ENCODE measurements at places on chromosomes 7 and 10.

DNA sequence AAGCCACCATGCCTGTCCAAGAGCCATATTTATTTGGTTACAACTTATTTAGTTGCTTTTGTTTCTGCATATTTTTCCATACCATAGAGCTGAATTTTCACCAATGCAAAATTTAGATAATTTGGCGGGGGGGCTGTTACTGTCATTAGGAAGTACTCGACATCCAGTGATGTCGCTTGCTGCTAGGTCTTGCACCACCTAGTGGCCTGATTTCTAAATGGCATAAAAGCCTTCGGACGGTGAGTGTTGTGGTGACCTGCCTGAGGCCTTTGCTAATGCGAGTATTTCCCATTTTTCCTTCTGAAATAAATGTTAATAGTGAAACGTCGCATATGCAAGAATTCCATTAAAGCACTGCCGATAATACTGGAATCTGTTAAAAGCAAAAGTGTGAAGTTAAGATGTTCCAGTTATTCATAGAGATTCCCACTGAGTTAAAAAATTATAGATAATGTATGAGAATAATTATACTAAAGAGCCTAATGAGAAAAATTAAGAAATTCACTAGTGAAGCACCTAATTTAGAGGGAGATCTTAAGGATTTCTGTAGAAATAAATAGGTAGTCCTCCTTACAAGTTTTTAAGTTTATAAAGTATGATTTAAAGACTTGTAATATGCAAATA lies 86.1 kb upstream of the DNAJB6 start:
- peak; percentile 68 for DNase-seq

DNA sequence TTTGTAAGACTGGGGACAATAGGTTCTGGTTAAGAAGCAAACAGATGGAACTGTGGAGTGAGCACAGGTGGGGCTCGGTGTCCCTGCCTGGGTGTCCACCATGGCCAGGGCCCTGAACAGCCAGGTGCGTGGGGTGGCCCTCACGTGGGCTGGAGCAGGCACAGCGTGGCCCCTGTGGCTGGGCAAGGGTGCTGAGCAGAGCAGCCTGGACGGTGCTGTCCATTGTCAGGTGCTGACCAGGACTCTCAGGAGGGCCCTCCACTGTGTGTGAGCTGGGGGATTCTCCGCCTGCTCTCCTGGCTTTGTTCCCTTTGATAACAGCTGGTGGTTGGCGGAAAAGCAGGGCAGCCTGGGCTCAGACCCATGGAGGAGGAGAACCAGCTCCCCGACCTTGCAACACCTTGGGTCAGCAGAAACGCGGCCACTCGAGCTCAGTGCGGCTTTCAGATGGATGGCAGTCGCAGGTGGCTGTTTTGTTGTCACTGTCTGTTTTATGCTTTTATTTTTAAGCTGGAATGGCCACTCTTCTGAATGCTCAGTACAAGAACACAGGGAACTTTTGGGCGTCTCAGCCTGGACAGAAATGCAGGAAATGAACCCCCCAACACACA lies 273.9 kb upstream of the ADARB2 start:
- no peak for DNase-seq

- DNase-seq, result no peak
Measured at GRCh38 chr7:91064938-91065337, 199.3 kb upstream of the FZD1 start.

GRCh38 chr10:71396711-71397295 lies at the start of gene CDH23:
TSS of gene CDH23 (plus strand) at chr10:71396920. CDS start at chr10:71439832, 42,912 bp downstream.
- DNase-seq, result no peak

- no peak for DNase-seq
Measured at GRCh38 chr10:121965996-121966395, 9.0 kb downstream of the NSMCE4A start.

DNA sequence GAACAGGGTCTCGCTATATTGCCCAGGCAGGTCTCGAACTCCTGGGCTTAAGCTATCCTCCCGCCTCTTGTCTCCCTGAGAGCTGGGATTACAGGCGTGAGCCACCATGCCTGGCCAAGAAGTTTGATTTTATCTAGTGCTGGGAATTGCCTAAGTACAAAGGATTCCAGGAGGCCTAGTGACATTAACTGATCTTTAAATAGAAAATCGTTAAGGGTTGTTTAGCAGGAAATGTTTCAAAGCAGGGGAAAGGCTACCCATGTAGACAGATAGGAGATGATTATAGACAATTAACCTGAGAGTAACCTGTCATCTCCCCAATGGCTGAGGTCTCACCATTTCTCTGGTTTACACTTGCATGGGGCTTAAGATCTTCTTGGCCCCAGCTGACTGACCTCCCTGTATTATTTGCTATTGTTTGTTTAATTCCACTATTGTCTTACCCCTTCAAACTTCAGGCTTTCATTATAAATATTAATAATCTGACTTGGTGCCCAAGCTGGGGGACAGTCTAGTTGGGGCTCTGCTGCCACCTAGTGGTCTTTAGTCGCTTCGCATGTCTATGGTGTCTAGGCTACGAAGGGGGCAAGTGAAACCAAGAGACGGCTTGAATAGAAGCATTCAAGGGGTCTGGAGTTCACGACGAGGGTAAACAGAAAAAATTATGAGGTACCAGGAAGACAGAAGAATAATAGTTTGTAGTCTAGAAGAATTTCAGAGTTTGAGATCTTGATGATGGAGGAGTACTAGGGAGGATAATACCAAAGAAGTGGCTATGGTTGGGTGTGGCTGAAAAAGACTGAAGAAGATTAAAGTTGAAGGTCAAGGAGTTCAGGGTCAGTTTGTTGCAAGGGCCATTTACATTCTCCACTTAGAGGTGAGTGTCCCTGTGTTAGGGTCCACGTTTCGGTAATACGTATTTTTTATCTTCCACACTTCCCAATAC lies 40.4 kb upstream of the BPGM start:
- peak; percentile 80 for DNase-seq

GRCh38 chr7:105480931-105481330 lies 41.1 kb downstream of the PUS7 start:
- DNase-seq, result no peak

- DNase-seq, result no peak
Measured at GRCh38 chr7:94941844-94942632, 34.6 kb downstream of the PPP1R9A start.

GRCh38 chr7:96004578-96004977 lies 232.2 kb downstream of the DYNC1I1 start:
- no peak for DNase-seq

GRCh38 chr10:128306535-128306934 lies 180.3 kb upstream of the MKI67 start:
- no peak for DNase-seq

- no peak for DNase-seq
Measured at GRCh38 chr7:71339924-71340323, 208.0 kb downstream of the GALNT17 start.

DNA sequence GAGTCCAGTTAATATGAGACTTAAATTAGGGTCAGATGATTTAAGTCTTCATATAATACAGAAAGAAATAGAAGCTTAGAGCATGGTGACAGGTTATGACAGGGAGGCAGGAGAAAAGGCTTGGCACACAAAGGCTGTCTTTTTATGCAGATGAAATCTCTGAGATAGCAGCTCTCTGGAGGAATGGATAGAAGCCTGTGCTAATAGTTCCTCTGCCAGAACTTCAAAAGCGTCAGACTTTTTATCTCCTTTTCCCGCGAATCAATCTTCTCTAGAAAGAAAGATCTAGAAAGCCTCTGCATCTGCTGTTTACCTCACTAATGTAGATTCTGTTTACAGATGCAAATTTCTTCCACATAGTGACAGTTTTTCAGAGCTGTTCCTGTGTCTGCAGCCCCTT lies 1106.2 kb downstream of the XPNPEP1 start:
- no peak for DNase-seq

- DNase-seq, result no peak
Measured at GRCh38 chr10:45649296-45649695, 23.3 kb downstream of the ZFAND4 start.

GRCh38 chr10:122657255-122657654 lies 42.4 kb downstream of the C10orf120 start:
- no peak for DNase-seq

GRCh38 chr7:159098424-159098786 lies 46.3 kb downstream of the VIPR2 start:
- DNase-seq, result no peak

DNA sequence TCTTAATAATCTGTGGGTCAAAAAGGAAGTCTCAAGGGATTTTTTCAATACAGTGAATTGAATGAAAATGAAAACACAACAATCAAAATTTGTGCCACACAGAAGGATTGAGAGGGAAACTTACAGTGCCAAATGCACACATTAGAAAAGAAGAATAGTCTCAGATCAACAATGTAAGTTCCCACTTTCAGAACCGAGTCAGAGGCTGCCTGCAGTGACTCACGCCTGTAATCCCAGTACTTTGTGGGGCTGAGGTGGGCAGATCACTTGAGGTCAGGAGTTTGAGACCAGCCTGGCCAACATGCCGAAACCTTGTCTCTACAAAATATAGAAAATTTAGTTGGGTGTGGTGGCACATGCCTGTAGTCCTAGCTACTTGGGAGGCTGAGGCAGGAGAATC lies 12.5 kb upstream of the KEL start:
- DNase-seq, result no peak

- no peak for DNase-seq
Measured at GRCh38 chr10:132557696-132558515, 20.3 kb downstream of the INPP5A start.

GRCh38 chr7:129762387-129762969 lies 151.0 kb downstream of the NRF1 start:
- no peak for DNase-seq

- no peak for DNase-seq
Measured at GRCh38 chr10:74842301-74842954, 16.0 kb downstream of the KAT6B start.

DNA sequence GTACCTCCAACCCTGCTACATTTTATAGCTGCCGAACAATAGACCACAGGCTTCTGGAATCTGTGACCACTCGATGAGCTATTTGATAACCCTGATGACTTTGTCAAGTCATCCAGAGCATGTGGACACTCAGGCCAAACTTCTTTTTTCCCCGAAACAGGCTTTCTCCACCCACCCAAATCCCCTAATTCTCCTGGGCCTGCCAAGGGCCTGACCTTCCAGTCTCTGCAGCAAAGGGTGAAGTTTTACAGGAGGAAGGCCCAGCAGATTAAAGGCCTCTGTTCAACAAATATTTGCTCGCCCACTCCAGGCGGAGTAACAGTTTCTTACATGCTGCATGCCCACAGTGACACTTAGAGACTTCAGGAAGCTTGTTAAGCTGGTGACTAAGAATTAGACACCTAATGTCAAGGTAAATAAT lies 2.0 kb downstream of the JCAD start:
- no peak for DNase-seq

GRCh38 chr7:22868509-22868908 lies 45.9 kb upstream of the TOMM7 start:
- DNase-seq, result no peak

DNA sequence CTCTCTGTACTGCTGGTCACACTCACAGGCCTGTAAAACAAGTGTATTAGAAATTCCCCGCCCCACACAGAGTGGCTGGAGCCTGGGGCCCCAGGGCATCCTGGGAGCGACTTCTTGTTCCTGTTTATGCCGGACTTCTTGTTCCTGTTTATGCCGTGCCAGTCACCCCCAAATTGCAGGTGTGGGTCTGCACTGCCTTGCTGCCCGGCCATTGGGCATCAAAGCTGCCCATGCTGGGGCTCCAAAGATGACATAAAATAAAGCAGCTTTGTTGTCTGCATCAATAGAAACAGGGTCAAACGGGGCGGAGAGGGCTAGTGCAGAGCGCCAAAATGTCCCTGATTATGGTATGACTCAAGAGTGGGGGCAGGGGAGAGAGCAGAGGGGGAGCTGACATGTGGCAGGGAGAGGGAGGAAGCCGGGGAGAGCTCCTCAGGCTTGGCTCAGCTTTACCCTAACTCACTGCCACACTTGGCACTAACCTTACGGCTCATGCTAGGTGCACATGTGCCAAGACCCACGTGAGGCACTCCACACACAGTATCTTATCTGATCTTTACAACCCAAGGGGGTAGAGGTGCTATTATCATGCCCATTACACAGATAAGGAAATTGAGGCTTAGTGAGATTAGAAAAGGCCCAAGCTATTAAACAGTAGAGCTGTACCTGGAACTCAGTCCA lies 98.4 kb downstream of the PIP4K2A start:
- DNase-seq, result peak; percentile 74

GRCh38 chr10:70308121-70309060 lies 24.6 kb upstream of the NPFFR1 start:
- DNase-seq, result no peak

GRCh38 chr7:101502466-101503098 lies 126.5 kb downstream of the MYL10 start:
- no peak for DNase-seq

DNA sequence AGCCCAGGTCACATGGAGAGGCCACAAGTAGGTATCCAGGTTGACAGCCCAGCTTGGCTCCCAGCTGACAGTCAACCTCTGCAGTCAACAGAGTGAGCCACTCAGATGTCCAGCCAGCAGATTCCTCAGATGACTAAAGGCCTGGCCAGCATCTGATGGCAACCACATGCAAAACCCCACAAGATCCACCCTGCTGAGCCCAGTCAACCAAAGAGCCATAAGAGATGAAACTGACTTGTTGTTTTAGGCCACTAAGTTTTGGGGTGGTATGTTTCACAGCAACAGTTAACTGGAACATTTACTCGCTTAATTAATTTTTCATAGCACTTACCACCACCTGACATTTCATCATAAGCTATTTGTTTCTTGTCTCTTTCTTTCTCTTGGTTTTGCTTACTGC lies 107.3 kb upstream of the KDM7A start:
- DNase-seq, result no peak

DNA sequence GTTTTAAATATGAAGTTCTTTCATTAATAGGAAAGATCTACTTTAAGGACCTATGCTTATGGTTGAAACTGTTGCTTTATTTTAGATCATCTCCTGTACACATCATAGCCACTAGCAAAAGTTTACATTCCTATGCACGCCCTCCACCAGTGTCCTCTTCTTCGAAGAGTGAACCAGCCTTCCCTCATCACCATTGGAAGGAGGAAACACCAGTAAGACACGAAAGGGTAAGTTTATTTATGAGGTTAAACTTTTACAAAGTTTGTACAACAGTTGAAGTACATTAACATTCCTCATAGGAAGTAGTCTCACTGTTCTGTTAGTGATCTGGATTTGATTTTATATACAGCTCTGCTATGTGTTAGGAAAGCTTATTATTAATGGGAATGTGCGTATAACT lies 16.9 kb downstream of the HBP1 start:
- no peak for DNase-seq

DNA sequence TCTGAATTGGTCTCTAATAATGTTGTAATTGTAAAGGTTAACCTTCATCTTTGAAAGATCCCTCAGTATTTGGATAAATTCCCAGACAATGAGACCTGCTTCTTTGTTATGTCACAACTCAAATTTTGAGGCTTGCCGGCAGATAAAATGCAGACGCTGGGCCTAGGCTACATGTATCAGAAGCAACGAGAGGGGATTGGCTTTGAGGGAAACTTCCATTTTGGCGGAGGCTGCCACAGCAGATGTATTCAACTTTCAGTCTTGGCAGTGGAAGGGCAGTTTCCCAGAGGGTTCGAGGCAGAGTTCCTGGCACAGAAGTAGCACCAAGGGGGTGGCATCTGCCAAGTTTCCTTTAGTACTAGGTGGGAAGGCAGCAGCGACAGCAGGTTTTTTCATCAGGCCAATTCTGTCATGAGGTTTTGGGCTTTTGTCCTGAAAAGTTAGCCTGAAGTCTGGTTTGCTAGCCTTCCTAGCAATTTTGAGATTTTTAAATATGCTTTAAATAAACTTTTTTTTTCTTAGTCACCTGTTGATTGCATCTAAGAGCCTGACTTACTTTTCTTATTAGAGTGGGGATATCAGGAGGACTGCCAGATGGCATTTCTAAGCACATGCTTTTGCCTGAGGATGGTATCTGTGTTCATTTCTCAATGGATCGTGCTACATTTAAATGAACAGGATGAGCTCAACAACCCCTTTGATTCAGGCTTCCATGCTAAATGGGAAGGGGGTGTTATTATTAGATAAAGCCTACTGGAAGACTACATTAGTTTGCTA lies 89.5 kb upstream of the FAM3C start:
- no peak for DNase-seq

Data from RPMI8226 (cell line).